C1 segment of cervical spinal cord (tissue), 14 donors: ENCODE measurements at places on chromosomes 11 and 22.

- DNase-seq = no peak
Measured at GRCh38 chr11:134521001-134521400, 109.0 kb upstream of the B3GAT1 start.

- no peak for DNase-seq
Measured at GRCh38 chr22:19042285-19043120, 79.7 kb downstream of the DGCR2 start.

GRCh38 chr11:120465921-120466534 lies 45.5 kb upstream of the GRIK4 start:
- no peak for DNase-seq

GRCh38 chr11:57164317-57164716 lies 17.4 kb upstream of the LRRC55 start:
- DNase-seq = no peak

- DNase-seq = no peak
Measured at GRCh38 chr11:77524539-77524938, 50.6 kb upstream of the PAK1 start.
